Putamen (tissue), 1 donor: ENCODE measurements at places on chromosomes 11 and 22.

DNA sequence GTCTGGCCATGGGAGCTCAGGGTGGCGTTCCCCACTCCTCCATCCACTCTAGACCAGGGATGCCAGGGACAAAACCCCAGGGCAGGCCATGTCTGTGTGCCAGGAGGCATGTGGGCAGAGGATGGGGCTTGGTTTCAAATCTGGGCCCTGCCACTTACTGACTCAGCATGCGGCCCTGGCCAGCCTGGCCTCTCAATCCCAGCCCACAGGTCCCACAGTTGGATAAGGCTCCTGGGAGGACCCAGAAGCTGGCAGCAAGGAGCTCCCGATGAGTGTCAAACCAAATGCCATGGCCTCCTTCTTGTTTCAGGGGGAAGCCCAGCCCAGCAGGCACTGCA is 1290.4 kb downstream of the BRD1 start:
- no peak for DNase-seq

- no peak for DNase-seq
These were observed 1318.0 kb upstream of the TENM4 start for GRCh38 chr11:80758787-80759186.

DNA sequence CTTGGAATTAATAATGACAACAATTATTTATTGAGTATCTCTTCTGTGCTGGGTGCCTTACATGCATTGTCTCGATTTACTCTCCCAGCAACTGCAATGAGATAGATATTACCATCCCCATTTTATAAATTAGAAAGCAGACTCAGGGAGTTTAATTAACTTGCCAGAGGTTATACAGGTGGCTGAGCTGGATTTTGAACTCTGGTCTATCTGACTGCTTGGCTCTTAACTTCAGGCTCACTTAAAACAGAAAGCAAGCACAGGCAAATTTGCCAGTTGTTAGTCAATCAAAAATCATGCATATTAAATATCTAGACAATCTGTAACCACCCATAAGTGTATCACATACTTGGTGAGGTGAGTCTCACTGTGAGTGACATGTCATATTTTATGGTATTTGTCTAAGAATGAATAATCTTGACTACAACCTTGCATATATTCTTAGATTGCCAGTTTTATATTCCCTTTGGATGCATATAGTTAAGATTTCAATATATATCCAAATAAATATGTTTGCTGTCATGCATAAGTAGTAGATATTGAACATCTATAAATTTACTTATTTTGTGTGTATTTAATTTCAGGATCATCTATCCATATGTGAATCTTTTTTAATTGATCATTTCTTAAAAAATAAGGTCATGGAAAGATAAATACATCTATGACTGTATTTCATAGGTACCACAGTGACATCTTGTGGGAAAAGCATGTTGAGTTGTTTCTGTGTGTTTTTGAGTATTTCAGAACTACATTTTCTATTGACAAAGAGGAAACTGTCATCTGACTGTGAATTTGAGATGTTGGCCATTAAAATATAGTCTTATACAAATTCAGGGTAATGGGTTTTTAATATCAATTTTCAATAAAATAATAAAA is 112.0 kb upstream of the ARHGAP42 start:
- DNase-seq, result no peak

GRCh38 chr11:133815636-133816035 is 29.7 kb downstream of the SPATA19 start:
- no peak for DNase-seq

GRCh38 chr11:120465921-120466534 is 45.5 kb upstream of the GRIK4 start:
- no peak for DNase-seq

- peak; percentile 22 for DNase-seq
These were observed 85.4 kb downstream of the ATXN10 start for GRCh38 chr22:45757068-45757467.

DNA sequence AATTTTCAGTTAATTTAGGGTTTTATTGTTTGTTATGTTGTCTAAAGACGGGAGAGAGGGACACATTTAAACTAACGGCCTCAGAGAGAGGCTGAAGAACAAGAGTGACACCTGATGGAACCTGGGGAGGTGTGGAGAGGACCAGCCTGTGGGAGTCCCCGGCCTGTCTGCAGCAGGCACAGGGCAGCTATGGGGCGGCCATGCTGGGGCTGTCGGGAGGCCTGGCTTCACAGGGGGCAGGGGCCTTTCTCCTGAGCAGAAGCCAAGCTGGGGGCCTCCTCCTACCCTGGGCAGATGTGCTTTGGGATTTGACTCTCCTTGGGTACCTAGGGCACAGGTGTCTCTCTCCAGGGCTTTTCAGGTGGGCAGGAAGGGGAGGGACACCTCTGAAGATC is 21.9 kb downstream of the RELT start:
- no peak for DNase-seq

DNA sequence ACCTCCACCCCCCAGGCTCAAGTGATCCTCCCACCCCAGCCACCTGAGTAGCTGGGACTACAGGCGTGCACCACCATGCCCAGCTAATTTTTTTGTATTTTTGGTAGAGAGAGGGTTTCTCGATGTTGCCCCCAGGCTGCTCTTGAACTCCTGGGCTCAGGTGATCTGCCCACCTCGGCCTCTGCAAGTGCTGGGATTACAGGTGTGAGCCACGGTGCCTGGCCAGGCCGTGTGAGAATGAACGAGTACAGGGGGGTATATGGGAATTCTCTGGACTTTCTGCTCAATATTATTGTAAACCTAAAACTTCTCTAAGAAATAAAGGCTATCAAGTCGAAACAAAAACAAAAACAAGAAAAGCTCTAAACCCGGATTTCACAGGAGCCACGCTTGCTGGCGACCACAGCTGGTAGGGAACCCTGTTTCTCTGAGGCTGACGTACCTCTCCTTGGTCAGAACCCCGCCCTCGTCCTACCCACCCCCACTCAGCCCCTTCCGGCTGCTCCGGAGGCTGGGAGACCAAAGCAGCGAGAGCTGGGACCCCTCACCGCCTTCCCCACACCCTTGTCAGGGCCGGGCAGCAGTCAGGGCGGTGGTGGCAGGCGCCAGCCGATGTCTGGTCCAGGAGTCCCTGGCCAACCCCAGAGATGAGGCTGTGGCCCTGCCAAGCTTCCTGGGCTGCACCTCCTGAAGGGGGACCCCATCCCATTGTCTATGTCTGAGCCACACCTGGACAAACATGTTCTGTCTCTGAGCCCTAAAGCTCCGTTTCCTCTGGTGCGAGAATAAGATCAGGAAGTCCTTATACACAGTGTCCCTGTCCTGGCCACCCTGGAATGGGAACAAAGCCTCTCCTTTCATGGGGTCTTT is 52.1 kb downstream of the LINC01488 start:
- no peak for DNase-seq

- DNase-seq, result no peak
These were observed 145.0 kb upstream of the GRK3 start for GRCh38 chr22:25419247-25420113.

DNA sequence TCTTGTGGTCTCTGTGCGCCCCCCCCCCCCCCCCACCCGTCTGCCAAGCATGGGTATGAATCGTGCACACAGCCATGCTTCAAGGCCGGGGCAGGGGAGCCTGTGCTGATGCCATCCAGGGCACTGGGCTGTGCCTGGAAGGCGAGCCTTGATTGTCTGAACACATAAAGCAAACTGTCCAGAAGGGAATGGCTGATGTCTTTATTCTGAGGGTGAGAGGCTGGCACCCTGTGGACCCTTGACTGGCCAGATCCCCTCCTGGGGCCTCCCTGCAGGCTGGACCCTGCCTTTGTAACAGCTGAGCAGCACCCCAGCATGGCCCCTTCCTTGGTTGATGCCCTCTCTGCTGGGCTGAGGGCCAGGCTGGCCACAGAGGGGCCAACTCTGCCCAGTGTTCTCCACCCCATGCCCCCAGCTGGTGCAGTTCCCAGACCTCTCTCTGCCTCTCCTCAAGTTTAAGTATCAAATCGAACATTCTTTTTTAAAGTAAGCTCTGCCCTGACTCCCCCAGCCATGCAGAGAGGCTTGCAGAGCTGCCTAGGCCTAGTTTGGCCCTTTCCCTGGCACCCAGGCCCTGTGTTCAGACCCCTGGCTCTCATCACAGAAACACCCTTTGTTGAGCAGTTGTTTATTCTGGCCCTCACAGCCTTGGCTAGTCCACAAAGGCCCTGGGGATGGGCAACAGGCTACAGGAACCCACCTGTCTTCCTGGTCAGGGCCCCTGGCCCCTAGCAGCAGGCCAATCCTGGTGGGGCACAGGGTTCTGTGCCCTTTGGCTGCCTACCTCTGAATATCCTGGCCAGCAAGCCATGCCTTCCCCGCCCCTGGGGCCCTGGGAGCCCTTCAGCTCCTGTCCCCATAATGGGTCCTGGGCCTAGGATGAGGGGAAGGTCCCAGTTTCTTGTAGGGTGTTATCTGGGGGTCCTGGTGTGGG is 3.9 kb upstream of the RANBP1 start:
- no peak for DNase-seq

- no peak for DNase-seq
These were observed 25.1 kb downstream of the NPAT start for GRCh38 chr11:108197351-108197750.

GRCh38 chr11:34063061-34063795 is 11.7 kb downstream of the CAPRIN1 start:
- no peak for DNase-seq

DNA sequence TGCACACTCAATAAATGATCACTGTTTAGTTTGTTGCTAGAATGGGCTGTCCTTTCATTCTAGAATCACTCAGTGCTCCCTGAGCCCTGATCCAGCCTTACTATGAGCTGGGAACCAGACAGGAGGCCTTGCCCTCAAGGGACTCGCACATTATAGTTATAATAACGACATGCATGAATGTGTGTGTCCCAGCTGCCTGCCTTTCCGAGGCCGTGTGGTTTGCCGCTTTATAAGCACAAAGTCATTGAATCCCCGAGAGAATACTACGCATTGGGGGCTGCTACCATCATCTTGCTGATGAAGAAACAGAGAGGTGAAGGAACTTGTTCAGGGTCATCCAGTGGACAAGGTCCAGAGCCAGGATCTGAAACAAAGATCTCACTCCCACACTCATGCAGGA is 75.7 kb downstream of the NFAM1 start:
- DNase-seq, result no peak

GRCh38 chr11:46278387-46279125 is 1.1 kb downstream of the CREB3L1 start:
- no peak for DNase-seq

GRCh38 chr11:26937386-26937785 is 56.5 kb upstream of the FIBIN start:
- DNase-seq, result no peak

GRCh38 chr11:47152126-47152952 is 24.3 kb downstream of the ARFGAP2 start:
- DNase-seq, result no peak

- DNase-seq, result no peak
These were observed 54.1 kb downstream of the RELT start for GRCh38 chr11:73430326-73430725.

DNA sequence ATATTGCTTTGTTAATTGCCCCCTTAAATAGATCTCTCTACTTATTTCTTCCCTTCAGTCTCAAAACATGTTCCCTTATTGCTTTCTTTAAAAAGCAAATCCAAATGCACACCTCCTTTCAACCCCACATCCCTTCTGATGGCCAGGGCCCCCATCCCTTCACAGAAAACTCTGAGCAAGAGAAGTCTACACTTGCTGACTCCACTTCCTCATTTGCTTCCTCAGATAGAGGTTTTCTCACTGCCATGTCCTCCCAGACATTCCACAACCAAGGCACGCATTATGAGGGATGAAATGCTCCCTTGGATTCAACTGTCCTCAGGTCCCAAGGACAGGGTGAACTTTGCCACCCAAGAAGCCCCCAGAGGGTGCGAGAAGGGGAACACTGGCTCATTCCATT is 43.1 kb downstream of the CSNK2A3 start:
- DNase-seq, result no peak

DNA sequence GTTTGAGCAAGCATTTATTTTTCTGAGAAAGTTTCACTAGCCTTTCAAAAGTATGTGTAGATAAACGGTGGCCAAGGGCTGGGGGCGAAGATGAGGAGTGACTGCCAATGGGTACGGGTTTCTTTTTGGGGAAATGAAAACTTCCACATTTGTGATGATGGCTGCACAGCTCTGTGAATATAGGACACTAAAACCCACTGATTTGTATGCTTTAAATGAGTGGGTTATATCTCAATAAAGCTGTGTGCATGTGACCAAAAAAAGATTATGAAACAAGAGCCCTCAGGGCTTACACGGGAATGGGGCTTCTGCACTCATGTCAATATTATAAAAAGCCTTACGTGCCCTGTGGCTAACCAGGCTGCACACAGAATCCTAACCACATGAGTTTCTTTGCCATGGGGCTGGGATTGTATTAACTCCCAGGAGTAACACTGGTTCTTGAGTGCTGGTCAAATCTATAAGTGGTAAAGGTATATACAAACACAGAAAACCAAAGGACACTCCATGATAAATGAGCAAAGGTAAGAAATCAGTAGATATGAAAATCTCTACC is 31.3 kb downstream of the ABCC8 start:
- no peak for DNase-seq

DNA sequence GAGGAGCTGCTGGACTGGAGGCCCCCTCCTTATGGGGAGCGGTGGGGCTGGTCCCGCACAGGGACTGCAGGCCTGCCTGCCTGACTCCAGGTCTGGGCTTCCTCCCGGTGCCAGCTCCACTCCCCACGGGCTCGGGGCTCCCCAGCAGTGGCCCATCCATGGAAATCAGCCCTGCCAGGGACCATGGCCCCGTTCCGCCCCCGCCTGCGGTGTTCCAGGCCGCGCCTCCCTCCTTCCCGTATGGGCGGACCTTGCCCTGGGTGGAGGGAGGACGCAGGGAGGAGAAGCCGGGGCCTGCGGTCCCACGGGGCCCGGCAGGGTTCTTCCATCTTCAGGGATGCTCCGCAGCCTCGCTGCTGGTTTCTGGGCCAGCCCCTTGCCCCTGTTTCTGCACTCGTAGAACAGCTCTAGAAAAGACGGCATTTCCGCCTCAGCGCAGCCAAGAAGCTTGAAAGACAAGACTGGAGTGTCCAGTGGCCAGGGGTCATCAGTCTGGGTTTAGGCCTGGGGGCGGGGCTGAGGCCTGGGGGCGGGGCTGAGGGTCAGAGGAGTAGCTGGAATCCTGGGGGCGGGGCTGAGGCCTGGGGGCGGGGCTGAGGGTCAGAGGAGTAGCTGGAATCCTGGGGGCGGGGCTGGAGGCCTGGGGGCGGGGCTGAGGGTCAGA is 1330.6 kb downstream of the BRD1 start:
- no peak for DNase-seq

DNA sequence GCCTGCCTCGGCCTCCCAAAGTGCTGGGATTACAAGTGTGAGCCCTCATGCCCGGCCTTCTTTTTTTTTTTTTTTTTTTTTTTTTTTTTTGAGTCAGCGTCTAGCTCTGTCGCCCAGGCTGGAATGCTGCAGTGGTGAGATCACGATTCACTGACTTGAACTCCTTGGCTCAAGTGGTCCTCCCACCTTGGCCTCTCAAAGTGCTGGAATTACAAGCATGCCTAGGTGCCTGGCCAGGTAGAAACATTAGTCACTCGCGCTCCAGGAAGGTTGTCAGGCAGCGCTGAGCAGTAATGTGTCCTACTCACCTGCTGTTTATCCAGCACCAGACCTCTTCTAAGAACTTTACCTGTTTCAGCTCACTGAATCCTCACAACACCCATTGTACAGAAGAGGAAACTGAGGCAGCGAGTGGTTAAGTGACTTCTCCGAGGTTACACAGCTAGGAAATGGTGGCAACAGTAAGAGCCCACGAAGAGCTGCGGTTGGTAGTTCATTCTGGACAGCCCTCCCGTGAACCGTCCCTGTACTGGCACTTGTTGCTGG is 496 bp upstream of the CST6 start:
- no peak for DNase-seq

GRCh38 chr11:26944866-26945664 is 48.8 kb upstream of the FIBIN start:
- no peak for DNase-seq
